ENCODE measurements at places on chromosomes 2 and 18.

DNA sequence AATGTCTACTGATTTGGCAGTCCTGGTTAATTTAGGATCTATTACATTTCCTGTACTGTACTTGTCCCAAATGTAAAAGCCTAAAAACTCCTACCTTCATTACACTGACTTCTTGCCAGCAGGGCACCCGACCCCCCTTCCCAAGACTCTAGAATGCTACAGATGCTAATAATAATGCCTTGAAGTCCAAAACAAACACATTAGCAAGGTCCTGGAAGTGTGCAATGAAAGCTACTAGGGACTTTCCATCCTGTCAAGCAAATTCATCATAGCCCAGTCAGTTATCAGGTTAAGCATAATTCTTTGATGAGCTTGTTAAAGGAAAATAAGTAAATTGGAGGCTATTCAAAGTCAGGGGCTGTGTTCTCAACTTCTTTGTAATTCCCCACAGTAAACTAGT lies 115.3 kb upstream of the RBBP8 start:
- no peak for DNase-seq

- DNase-seq, result no peak
Observed at GRCh38 chr18:4024702-4025101, 430.4 kb downstream of the DLGAP1 start.

DNA sequence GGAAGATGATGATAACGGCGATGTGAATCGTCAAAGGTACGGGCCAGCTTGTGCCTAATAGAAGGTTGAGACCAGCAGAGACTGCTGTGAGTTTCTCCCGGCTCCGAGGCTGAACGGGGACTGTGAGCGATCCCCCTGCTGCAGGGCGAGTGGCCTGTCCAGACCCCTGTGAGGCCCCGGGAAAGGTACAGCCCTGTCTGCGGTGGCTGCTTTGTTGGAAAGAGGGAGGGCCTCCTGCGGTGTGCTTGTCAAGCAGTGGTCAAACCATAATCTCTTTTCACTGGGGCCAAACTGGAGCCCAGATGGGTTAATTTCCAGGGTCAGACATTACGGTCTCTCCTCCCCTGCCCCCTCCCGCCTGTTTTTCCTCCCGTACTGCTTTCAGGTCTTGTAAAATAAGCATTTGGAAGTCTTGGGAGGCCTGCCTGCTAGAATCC lies 3.0 kb downstream of the FZD7 start:
- no peak for DNase-seq

GRCh38 chr18:56162311-56163265 lies 475.8 kb downstream of the TXNL1 start:
- no peak for DNase-seq

GRCh38 chr2:45769056-45769455 lies 117.6 kb downstream of the PRKCE start:
- no peak for DNase-seq

- DNase-seq, result no peak
Observed at GRCh38 chr2:62099523-62100175, 96.3 kb upstream of the B3GNT2 start.

DNA sequence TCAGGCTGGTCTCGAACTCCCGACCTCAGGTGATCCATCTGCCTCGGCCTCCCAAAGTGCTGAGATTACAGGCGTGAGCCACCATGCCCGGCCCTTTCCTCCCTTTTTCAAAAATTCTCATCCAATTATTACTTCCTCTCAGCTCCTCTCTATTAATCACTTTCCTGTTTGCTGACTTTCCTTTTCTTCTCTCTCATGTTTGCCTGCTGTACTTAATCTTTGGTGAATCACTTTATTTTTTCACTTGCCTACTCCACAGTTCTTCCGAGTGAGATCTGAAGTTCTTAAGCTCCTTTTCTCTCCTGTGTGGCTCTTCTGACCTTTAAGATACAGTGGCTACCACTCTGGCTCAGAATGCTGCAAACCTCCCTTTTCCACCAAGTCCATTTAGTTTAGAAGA lies 126.3 kb upstream of the SERTAD2 start:
- no peak for DNase-seq

- no peak for DNase-seq
Observed at GRCh38 chr18:74683573-74683972, 85.9 kb downstream of the ZNF407 start.

Data from stimulated activated CD8-positive, alpha-beta memory T cell treated with anti-CD3 and anti-CD28 coated beads, Interleukin-7, amount 100 ng/mL, for 24 hours (primary cell).